ENCODE measurements at places on chromosomes 5 and 9.

GRCh38 chr5:57299986-57300385 is 126.1 kb downstream of the GPBP1 start:
- no peak for DNase-seq

DNA sequence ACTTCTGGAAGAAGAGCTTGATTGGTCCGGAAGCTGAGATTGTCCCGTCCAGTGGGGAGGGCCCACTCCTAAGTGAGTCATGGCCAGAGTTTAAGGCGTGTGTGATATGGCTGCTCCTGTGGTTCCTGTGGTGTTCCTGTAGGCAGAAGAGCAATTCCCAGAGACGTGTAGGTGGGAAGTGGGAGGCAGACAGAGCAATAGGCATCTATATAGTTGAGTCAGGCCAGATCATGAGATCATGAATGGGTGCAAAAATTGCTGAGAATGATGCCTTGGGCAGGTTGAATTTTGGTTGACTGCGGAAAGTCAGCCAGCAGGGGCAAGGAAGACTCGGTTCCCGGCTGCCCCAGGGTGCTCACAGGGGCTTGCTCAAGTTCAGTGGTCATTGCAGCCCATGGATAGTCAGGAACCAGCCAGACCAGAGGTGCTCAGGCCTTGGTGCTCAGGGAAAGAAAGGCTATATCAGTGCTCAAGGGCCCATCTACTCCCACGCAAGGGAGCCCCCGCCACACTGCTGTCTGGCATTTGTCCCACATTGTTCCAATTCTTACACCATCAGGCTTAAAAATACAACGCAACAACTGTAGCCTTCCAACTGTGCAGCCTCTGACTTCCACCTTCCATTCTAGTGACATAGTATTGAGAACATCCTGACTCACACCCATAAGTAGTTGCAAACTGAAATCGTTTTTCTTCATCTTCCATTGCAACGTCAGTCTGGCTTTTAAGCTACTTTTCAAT is 21.0 kb upstream of the GSN start:
- DNase-seq, result no peak

DNA sequence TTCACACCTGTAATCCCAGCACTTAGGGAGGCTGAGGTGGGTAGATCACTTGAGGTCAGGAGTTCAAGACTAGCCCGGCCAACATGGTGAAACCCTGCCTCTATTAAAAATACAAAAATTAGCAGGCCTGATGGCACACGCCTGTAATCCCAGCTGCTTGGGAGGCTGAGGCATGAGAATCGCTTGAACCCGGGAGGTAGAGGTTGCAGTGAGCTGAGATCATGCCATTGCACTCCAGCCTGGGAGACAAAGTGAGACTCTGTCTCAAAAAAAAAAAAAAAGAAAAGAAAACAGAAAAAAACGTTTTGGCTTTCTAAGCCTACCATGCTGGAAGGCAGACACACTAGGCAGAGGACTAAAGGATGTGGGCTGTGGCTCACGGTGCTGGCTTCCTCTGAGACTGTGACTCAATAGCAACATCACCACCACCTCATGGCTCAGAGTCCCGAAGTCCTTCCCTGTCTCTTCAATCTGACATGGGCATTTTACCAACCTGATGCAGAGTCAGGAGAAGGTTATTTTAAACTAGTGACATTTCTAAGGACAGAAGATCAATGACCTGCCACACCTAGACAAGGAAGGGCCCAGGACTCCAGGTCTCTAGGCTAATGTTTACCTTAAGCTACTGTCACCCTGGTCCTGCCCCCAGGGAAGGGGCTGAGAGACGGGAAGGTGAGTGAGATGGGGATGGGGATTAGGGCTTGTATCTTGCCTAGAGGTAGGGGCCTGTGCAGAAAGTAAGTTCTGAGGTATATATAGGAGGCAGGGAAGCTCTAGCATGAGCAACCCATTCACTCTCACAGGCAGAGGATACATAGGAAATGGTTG is 3.7 kb downstream of the ECSCR start:
- peak; percentile 87 for DNase-seq

- DNase-seq, result no peak
Observed at GRCh38 chr5:91329283-91329682, 53.8 kb downstream of the ARRDC3 start.

- DNase-seq, result no peak
Observed at GRCh38 chr5:71786337-71787055, 67.4 kb downstream of the CARTPT start.

- no peak for DNase-seq
Observed at GRCh38 chr5:158923799-158924551, 175.7 kb downstream of the EBF1 start.

DNA sequence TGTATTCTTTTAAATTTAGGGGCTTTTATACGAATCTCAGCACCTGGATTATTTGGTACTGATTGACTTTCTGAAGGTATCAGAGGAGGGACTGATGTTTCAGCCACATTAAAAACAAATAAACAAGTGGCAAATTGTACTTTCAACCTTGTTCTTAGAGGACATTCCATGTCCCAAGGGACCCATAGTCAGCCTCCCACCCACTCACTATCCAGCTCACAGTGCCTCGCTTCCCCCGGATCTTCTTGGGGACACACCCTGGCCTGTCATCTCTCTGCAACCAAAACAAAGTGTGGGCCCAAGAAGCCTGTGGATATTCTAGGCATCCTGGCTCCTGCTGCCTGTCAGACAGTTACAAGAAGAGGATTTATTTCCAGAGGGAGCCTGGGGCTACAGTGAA is 8.8 kb upstream of the BOD1 start:
- no peak for DNase-seq

- no peak for DNase-seq
Observed at GRCh38 chr9:134657666-134658377, 16.2 kb downstream of the COL5A1 start.

GRCh38 chr9:95506678-95507463 is 9.9 kb downstream of the PTCH1 start:
- peak; percentile 40 for DNase-seq

GRCh38 chr5:39013938-39014337 is 60.3 kb downstream of the RICTOR start:
- DNase-seq, result no peak

- DNase-seq, result no peak
Observed at GRCh38 chr9:89940625-89941024, 335.8 kb downstream of the GADD45G start.

GRCh38 chr5:156913719-156914370 is 49.2 kb downstream of the TIMD4 start:
- peak; percentile 56 for DNase-seq

- no peak for DNase-seq
Observed at GRCh38 chr5:153258469-153258868, 232.0 kb upstream of the GRIA1 start.

DNA sequence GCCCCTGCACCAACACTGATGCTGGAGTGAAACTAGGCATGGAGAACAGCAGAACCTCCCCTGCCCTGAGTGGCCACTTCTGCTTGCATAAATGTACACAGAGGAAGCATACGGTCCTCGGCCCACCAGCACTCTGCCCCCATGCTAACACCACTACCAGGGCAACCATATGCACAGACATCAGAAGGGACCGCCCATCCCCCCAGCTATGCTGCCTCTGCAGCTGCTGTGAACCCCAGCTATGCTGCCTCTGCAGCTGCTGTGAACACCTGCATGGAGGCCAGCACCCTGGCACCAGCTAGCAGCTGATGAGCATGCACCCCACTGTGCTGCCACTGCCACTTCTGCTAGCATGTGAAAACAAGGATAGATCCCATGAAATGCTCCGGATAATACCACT is 250.3 kb downstream of the TUSC1 start:
- DNase-seq, result no peak

DNA sequence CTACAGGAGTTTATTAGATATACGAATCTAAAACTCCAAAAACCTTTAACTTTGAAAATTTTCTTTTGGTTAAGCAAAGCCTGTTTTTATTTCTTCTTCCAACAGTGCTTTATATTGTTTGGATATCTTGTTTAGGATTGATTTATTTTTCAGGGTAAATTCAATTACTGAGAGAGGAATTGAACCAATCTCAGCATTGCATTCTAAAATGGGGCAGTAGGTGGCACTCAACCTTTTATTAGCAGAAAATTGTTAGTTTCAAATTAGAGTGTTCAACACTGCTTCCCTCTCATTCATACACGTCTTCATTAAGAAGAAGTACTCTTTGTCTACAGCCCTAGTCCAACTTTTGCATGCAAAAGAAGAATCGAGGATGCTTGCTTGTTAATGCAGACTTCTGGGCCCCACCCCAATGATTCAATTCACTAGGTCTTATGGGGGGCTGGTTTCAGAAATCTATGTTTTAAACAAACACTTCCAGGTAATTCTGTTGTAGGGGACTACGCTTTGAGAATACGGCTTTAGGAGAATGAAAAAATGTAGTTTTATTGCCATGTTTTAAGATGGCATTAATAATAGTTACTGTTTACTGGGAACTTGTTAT is 26.6 kb downstream of the MRPL22 start:
- no peak for DNase-seq

DNA sequence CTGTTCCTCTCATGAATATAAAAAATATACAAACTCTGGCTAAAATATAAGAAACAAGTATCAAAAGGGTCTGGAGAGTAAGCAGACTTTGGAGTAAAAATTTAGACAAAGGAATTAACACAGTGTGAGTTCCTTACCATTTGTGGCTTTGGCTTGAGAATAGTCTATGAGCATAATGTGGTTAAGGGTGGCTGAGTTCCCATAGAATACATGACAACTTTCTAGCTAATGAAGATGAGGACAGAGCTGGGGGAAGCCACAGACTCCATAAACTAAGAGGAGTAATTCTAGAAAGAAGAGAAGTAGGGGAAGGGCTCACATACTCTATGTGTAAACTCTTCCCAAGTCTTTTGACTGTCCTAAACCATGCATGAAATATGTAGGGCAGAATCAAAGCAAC is 79.4 kb downstream of the CAAP1 start:
- no peak for DNase-seq

DNA sequence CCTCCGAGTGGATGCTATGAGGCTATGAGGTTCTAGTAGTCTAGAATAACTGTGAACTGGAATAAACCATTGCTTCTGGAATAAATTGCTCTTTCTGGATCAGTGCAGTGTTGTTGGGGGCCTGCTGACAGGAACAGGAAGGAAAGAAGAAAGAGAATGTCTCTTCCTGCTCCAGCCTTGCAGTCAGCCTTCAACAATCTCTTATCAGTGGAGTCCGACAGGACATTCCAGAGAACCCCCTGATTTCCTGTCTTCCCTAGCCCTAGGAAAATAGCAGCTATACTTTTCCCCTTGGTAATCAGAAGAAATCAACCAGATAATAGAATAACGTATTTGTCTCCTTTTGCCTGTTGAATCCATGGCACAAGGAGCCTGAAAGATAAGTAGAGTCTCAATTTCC is 55.4 kb downstream of the WDR36 start:
- DNase-seq, result no peak

DNA sequence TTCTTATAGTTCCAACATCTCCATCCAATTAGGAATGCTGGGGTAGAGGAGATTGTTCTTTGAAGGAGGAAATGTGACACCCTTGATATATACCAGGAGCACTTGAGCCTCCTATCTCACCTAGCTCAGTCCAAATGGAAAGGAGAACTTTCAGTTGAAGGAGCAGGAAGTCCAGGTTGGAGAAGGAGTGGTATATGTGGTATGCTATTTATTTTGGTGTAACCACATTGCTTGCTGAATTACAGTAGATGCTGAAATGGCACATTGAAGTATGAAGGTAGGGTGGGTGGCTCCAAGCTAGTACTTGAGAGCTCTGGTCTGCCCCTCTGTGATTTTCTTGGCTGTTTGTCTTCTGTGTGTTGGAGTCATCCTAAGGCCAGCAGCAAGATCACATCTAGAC is 6.1 kb downstream of the CSNK1G3 start:
- DNase-seq, result no peak

- DNase-seq, result no peak
Observed at GRCh38 chr5:133292300-133292699, 240.5 kb downstream of the HSPA4 start.

- DNase-seq, result peak; percentile 62
Observed at GRCh38 chr9:133374612-133375115, 1.2 kb downstream of the SURF4 start.

- DNase-seq, result no peak
Observed at GRCh38 chr9:127030814-127031740, 91.4 kb downstream of the ANGPTL2 start.

GRCh38 chr9:104927216-104927911 is 591 bp downstream of the ABCA1 start:
- DNase-seq, result peak; percentile 8

GRCh38 chr5:31984691-31985090 is 189.4 kb downstream of the GOLPH3 start:
- no peak for DNase-seq

GRCh38 chr5:2746561-2747032 is 4.9 kb downstream of the IRX2 start:
- DNase-seq, result no peak

All from CD4-positive, alpha-beta T cell treated with Interleukin-17A for 1 hour (primary cell).